ENCODE measurements at places on chromosomes 1 and 21.

GRCh38 chr1:179857009-179857408 is 20.6 kb downstream of the TOR1AIP2 start:
- no peak for DNase-seq

DNA sequence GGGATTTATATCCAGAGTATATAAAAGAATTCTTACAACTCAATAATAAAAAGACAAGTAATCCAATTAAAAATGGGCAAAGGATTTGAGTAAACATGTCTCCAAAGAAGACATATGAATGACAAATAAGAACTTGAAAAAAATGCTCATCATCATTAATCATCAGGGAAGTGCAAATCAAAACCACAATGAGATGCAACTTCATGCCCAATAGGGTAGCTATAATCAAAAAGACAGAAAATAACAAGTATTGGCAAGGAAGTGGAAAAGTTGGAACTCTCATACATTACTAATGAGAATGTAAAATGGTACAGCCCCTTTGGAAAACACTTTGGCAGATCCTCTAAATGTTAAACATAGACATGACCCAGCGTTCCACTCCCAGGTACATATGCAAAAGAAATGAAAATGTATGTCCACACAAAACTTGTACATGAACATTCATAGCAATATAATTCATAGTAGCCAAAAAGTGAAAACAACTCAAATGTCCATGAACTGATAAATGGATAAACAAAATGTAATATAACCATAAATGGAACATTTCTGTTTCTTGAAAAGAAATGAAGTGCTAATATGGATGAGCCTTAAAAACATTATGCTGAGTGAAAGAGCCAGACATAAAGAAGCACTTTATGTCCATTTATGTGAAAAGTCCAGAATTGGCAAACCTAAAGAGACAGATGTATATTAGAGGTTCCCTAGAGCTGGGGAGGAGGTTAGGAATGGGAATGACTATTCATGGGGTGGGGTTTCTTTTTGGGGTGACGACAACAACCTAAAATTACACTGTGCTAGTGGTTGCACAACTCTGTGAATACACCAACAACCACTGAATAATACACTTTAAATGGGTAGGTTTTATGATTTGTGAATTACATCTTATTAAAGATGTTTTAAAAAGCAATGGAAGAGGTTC is 259.7 kb downstream of the RHOU start:
- no peak for DNase-seq

DNA sequence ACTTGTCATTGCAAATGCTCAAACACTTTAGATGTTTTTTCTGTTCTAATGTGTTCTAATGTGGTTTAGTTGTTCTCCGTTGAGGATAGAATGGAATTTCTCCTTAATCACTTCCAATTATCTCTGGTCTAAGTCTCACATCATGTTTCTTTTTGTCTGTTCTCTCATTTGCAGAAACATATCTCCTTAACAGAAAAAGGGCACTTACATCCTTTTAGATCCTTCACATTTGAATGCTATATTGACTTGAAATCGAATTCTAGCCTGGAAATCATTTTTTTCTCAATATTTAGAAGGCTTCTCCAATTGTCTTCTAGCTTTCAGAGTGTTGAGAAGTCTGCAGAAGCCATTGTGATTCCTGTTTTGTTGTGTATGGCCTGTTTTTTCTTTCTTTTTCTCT is 7.3 kb upstream of the SAMSN1 start:
- DNase-seq = no peak

DNA sequence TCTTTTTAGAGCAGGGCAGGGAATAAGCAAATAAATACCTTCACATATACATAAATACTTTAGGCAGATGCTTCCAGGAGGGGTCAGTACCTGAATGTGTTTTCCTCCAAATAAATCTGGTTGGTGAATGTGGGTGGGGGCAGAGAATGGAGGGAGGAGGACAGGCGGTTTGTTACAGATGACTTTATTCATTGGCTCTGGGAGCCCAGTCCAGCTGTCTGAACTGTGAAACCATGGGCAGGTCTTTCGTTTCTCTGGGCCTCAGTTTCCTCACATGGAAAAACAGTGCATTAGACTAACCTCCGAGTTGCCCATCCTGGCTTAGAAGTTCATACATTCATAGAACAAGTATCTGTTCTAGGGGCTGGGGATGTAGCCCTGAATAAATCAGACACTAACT is 124.6 kb downstream of the IER5 start:
- no peak for DNase-seq

DNA sequence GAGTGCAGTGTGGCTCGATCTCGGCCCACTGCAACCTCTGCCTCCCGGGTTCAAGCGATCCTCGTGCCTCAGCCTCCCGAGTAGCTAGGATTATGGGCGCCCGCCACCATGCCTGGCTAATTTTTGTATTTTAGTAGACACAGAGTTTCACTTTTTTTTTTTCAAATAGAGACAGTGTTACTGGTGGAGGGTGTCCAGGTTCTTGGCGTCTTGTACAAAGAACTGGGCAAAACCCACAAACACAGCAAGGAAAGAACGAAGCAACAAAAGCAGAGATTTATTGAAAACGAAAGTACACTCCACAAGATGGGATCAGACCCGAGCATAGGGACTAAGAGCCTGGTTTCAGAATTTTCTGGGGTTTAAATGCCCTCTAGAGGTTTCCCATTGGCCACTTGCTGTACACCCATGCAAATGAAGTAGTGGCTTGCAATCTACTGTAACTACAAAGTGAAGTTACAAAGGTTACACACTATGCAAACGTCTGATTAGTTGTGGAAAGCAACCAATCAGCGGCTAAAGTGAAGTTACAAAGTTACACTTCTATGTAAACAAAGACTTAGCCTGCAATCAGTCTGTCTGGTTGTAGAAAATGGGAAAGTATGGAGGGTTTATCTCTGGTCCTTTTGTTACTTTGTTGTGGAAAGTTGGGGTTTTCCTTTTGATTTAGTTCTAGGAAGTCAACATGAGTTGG is 199.1 kb downstream of the DYRK1A start:
- peak; percentile 50 for DNase-seq

GRCh38 chr1:99573431-99574217 is 72.3 kb upstream of the PALMD start:
- no peak for DNase-seq

GRCh38 chr1:46425726-46426125 is 31.6 kb downstream of the FAAH start:
- no peak for DNase-seq

- no peak for DNase-seq
These were observed 3.0 kb downstream of the IGSF21 start for GRCh38 chr1:18110598-18110939.

DNA sequence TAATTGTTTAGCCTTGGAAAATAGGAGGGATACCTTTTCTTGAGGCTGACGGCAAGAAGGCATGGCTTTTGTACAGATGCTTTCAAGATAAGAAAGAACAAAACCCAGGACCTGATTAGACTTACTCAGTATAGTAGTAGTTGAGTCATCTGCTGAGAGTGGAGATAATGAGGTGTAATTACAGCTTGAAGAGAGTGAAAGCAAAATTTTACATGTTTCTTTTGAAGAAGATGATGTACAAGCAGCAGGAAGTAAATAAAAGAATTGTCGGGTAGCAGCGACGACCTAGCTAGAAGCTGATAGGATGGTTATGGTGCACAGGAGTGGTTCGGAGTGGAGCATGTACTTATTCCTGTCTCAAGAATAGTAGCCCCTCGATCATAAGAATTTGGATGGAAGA is 6.6 kb downstream of the ANGPTL1 start:
- no peak for DNase-seq

- DNase-seq = peak; percentile 40
These were observed 37.3 kb downstream of the MAST2 start for GRCh38 chr1:45840704-45841103.

DNA sequence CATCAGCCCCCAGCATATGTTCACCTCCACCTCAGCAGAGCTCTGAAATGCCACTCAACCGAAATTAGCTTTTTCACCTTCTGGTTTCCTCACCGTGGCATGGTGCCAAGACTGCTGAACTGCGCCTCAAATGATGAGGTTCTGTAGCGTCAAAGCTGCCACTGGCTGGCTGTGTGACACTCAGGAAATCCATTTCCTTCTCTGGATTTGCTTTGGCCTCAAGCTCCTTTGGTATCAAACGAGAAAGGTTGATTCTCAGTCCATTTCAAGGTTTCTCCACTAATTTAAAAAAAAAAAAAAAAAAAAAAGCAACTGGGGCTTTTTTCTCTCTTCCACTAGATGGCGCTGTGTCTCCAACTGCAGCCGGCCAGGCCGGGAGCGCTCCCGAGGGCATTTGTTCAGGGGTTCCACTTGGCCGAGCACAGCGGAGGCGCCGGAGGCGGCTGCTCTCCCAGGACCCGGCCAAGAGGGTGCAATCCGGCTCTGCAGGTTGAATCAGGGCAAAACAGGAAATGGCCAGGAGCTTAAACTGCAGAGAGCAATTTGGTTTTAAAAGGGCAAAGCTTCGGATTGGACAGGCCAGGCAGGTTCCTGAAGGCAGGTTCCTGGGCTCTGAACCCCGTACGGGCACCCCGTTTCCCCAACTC is 26.5 kb upstream of the PLA2G2C start:
- peak; percentile 60 for DNase-seq

- DNase-seq = no peak
These were observed 98.0 kb downstream of the WDR4 start for GRCh38 chr21:42781150-42781970.

DNA sequence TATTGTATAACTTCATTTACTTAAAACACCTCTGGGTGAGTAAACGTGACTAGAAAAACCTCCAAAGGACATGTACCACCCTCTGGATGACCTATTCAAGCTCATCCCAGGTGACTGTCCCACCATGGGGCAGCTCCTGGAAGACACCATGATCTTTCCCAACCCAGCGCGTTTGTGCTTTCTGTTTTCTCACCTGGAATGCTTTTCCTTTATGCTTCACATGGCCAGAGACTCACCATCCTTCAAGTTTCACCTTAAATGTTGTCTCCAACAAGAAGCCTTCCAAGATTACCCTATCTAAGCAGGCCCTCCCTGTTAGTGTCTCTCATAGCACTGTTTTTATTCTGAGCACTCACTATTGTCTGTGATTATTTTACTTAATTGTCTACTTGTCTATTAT is 11.1 kb downstream of the CYP4B1 start:
- DNase-seq = no peak

- DNase-seq = peak; percentile 11
These were observed 112.3 kb upstream of the GADD45A start for GRCh38 chr1:67572594-67573221.

- no peak for DNase-seq
These were observed 780 bp upstream of the RBM15 start for GRCh38 chr1:110338309-110338885.

- peak; percentile 23 for DNase-seq
These were observed 29.0 kb upstream of the CTBS start for GRCh38 chr1:84603223-84603622.

DNA sequence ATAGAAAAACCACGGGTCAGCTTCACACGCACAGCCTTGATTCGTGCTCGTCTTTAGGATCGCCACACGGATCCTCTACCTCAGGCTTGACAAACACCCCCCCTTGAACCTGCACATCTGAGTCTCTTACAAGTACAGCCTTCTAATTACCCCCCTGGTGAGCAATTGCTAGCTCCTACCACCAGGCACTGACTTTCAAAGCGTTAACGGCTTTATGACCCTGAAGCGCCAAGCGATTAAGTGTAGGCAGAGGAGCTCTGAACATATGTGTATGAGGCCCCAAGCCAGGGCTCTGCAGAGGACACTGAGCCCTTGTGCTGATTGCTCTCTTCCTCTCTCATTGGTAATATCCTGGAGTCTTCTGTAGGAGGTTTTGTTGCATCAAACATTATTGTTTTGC is 55.7 kb upstream of the EPHA8 start:
- no peak for DNase-seq

GRCh38 chr21:34815831-34816705 is 147.3 kb downstream of the CLIC6 start:
- peak; percentile 27 for DNase-seq

DNA sequence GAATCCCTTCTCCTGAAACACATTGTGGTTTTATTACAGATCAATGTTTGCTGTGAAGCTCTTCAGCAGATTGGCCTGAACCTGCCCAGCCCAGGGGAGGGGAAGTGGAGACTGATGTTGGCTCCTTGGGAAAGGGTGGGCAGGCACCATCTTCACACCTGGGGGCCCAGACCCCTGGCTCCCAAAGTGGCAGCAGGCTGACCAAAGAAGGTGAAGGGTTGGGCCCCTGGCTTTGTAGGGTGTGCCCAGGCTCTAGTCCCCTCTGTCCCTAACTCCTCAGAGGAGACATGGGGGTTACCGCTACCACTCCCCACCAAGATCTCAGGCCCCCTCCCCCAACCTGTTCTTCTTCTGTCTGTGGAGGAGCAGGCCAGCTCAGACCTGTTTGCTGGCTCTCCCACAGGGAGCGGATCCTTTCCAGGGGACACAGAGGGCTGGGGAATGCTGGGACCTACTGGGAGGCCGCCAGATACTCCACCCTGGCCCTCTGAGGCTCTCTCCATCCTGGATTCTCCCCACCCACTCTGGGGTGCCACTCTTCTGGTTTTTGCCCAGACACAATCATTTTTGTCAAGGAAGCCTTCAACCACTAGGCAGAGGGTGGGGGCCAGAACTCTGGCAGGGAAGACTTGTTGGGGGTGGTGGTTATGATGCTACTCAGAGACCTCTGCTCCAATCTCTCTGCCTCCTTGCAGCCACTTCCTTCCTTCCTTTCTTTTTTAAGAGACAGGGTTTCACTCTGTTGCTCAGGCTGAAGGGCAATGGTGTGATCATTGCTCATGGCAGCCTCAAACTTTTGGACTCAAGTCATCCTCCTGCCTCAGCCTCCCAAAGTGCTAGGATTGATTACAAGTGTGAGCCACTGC is 5.0 kb upstream of the EFNA3 start:
- no peak for DNase-seq

DNA sequence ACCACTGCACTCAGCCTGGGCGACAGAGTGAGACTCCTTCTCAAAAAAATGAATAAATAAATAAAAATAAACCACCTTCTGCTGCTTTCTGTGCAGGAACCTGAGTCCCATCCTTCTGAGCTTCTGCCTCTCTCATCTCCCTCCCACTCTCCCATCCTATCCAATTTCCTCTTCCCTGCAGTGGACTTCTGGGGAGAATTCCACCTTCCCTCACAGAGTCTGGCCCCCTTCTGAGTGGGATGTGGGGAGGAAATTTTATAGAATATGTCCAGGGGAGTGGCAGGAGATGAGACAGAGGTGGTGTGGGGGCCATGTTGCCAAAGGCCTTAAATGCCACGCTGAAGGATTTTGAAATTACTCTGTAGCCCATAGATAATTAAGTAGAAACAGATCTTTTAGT is 5.4 kb upstream of the EFNA1 start:
- DNase-seq = no peak
